ENCODE measurements at places on chromosomes 5 and 9.

- no peak for DNase-seq
These were observed 147.8 kb downstream of the OXCT1 start for GRCh38 chr5:41722359-41722950.

GRCh38 chr5:136194576-136194975, 1.6 kb upstream of the SMIM32 start:
- no peak for DNase-seq

- no peak for DNase-seq
These were observed 18.6 kb downstream of the C9orf57 start for GRCh38 chr9:72041775-72042194.

GRCh38 chr9:131284856-131285255, 4.7 kb upstream of the PLPP7 start:
- no peak for DNase-seq

DNA sequence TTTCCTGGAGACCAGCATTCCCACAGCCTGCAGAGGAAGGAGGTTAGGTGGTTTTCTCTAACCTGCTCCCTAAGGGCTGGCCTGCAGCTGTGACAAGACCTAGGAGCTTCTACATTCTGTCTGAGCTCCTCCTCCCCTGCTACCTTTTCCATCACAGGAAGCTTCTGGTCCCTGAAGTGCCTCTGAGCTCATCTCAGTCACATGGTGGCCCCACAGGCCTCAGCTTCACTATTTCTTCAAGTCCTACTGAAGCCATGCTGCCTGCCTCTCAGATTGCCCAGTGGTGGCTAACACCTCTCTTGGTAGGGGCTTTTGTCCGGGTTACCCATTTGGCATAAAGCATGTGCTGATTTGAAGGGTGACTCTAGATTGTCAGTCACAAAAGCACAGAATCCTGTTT, 259.4 kb downstream of the CRB2 start:
- peak; percentile 5 for DNase-seq

GRCh38 chr5:73022471-73023169, 66.8 kb downstream of the FCHO2 start:
- DNase-seq, result no peak

DNA sequence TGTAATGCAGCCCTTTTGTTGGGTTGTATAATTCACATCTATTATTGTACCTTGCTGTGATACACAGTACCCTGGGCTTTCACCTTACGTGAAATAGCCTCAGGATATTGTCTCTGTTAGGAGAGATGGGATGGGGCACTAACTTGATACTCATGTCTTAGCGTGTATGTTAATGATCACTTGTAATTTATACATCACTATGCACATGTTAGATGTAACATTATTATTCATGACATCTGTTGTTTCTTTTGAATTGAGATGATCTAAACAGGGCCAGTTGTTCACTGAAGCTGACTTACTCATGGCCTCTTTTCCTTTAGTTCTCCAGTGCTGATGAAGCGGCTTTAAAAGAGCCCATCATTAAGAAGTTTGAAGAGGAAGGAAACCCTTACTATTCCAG, 65.2 kb downstream of the MCCC2 start:
- DNase-seq, result no peak

DNA sequence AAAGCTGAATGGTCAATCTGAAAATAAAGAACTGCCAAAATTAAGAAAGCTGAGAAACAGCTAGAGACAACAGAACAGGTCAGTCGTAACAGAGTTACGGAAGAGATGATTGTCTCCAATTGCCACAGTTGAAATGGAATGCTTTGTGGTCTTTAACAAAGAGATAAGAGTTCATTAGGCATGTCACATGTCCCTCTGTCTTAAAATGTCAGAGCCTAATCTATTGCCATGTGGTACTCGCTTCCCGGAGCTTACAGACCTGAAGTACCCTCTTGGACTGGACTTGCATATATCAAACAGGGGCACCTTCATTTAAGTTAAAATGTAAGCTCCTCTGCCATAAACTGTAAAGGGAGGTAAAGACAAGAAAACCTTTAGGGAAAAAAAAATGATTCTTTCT, 19.7 kb downstream of the TTC39B start:
- no peak for DNase-seq

DNA sequence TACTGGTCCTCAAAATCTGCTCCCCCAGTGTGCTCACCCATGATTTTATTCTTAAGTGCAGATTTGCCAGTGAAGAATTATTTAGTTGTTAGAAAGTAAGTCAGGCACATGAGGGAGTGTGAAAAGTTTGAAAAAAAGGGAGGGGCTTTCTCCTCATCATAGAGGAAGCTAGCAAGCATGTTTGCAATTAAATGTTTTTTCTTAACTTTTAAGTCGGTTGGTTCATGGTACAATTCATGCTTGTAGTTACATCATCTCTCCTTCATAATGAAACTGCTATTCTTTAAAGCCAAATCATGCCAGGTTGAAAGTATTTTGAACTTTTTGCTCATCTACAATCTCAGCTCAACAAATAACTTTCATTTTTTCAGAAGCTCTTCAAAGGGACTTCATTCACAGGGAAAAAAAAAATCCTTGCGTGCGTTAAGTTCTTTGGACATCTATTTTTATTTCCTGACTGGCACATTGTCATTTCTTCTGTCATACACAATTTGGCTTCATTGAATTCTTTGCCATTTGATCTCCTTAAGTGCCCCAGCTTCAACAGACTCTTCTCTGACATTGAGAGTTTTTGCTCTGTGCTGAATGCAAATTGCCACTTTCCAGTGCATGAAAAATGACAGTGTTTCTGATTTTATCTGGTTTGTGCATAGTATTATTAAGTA, 456.9 kb downstream of the TMEM232 start:
- DNase-seq, result no peak

DNA sequence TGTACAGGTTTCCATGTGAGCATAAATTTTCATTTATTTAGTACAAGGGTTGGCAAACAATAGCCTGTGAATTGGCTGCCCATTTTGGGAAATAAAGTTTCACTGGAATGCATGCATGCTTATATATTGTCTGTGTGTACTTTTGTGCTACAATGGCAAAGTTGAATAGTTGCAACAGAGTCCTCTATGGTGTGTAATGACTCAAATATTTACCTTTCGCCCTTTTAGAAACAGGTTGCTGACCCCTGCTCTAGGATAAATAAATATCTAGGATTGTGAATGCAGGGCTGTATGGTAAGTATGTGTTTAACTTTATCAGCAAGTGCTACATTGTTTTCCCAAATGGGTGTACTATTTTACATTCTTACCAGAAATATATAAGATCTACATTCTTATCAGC, 47.2 kb downstream of the XRCC4 start:
- DNase-seq, result no peak

- DNase-seq, result no peak
These were observed 150.0 kb downstream of the CDC42SE2 start for GRCh38 chr5:131413605-131414559.

DNA sequence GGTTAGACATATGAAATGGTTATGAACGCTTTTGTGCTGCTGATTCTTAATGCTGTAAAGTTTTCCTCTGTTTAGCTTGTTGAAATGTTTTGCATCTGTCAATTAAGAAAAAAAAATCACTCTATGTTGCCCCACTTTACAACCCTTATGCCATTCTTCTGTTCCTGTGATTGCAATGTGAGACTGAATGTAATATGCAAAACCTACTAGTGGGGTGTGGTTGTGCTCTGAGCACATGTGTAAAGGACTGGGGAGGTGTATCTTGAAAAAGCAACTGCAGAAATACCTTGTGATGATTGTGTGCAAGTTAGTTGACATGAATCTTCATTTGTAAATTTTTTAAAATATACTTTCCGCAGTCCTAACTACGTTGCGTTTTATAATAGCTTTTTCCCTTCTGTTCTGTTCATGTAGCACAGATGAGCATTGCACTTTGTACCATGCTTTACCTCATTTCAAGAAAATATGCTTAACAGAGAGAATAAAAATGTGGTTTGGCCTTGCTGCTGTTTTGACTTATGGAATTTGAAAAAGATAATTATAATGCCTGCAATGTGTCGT, 357.0 kb upstream of the PIK3R1 start:
- DNase-seq, result no peak

DNA sequence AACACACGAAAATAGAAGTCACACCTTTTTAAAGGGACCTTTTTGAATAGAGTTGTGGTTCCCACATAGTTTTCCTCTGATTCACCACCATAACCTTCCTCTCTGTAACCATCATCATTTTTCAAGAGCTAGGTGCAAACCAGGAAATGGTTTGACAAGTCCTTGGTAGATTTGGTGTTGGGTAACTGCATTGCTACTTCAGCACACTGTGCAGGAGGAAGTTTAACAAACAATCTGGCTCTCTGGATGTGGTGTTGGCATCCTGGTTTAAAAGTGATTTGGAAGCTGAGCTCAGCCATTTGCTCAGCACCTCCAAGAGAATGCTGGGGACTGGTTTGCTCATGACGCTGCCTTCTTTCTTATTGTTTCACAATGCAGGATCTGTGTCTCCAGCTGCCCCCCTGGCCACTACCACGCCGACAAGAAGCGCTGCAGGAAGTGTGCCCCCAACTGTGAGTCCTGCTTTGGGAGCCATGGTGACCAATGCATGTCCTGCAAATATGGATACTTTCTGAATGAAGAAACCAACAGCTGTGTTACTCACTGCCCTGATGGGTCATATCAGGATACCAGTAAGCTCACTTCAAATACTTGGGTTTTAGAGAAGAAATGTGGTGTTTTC, 213.1 kb downstream of the RFK start:
- no peak for DNase-seq

GRCh38 chr9:38343552-38343951, 49.0 kb upstream of the ALDH1B1 start:
- no peak for DNase-seq

DNA sequence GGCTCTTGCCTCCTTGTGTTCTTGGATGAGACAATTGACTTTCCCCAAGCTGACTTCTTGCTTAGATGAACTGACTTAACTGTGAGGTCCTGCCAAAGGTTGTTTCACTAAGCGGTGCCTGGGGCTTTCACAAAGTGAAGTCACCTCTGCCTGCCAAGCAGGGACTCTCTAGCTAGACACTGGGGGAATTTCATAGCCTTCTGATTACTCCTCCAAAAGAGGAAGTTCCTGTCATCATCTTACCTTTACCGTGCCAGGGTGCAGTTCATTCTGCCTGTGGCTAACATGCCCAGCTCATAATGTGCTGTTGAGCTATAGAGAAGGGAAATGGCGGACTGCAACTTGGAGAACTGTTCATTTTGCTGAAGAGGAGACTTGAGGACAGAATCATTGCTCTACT, 472.0 kb upstream of the WWC1 start:
- no peak for DNase-seq

- DNase-seq, result no peak
These were observed 27.3 kb upstream of the MUSK start for GRCh38 chr9:110641293-110641692.

- DNase-seq, result no peak
These were observed 30.0 kb upstream of the SUSD3 start for GRCh38 chr9:93028448-93029006.

- DNase-seq, result no peak
These were observed 380.7 kb upstream of the KLF4 start for GRCh38 chr9:107870221-107870620.

DNA sequence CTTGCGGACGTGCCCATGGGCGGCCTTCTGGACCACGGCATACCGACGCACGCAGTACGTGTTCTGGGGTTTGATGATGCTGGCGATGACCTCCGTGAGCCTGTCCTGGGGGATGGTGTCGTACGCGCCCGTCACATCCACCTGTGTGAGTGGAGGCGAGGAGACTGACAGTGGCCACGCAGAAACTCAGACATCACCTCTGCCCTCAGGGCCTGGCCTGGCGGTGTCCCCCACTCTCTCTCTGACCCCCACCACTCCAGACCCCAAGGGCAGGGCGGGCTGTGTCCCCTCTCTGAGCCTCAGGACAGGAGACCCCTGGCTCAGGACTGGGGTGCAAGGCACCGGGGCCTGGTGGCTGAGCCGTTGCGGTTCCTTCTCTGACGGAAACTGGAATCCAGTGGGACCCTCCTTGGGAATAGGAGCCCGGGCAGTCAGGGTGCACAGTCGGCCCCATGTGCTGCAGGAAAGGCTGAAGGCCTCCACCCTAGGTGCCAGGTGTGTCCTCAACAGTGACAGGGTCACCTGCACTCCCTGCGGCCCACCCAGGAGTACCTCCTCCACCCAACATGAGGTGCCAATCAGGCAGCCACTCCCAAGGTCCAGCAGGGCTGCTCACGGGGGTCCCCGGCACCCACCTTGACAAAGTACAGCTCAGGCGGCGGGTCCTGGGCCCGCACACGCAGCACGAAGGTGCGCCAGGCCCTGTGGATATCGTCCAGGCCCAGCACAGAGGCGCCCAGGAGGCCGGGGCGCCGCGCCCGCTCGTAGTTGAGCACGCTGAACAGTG, 16.0 kb downstream of the TERT start:
- DNase-seq, result no peak

- peak; percentile 1 for DNase-seq
These were observed 293.5 kb downstream of the HINT1 start for GRCh38 chr5:130871346-130872086.

- DNase-seq, result no peak
These were observed 128.9 kb downstream of the ERCC6L2 start for GRCh38 chr9:96004379-96004778.

DNA sequence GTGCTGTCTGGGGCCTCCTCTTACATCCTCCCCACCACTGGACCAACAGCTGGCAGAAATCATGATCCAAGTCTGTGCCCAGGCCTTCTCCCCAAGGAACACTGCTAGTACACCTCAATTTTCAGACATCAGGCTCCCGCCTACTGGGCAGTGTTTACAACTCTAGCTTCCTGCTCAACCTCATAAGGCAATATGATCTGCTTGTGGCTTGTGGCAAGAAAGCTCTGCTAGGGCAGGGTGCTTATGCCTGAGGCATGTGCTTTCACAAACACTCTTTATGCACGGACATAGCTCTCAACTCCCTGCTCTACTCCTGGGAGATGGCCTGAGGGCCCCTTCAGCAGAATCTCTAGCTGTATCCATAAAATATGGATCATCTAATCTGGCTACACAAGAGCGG, 32.5 kb downstream of the SH3TC2 start:
- no peak for DNase-seq

GRCh38 chr9:135614821-135615665, 24.3 kb downstream of the GLT6D1 start:
- no peak for DNase-seq

- no peak for DNase-seq
These were observed 493.6 kb upstream of the KLF4 start for GRCh38 chr9:107983181-107983603.

- no peak for DNase-seq
These were observed 61.0 kb downstream of the RALGPS1 start for GRCh38 chr9:126975327-126976220.

DNA sequence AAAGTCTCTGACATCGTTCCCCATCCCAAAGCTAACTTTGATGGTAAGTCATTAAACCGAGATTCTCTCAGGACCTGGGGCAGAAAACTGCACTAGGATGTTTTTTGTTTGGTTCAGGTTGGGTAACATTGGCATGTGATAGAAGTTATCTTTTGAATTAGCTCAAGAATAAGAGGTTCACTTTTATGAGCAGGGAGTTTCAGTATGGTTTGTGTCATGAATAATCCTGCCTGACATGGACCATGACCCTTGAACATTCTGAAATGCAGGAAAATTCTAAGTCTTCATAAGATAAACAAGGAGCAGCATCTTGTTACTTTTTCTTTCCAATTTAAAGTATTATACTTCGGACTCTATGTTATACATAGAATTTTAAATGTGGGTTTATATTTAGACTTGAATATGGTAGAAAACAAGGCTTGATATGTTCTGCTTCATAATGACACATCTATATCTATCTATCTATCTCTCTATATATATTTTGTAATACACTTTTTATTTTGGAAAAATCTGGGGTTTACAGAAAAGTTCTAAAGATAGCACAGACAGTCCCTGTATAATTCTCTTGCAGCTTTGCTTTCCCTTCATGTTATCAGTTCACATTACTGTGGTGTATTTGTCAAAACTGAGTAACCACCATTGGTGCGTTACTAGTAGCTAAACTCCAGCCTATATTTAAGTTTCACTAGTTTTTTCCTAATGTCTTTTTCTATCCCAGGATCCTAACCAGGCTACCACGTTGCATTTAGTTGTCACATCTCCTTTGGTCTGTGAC, 102.7 kb upstream of the TAF11L2 start:
- DNase-seq, result no peak

Data from NCI-H345 (cell line).